ENCODE measurements at places on chromosomes 16 and 17. TPM values are rescaled to one million over a fixed set of nuclear protein-coding genes. Genes with fewer than 3 reads are reported as not detected.

Gene CLDN7
- total RNA-seq: not detected

GRCh38 chr17:53032861-53033271 is 789.9 kb upstream of the KIF2B start:
- DNase-seq: no peak

DNA sequence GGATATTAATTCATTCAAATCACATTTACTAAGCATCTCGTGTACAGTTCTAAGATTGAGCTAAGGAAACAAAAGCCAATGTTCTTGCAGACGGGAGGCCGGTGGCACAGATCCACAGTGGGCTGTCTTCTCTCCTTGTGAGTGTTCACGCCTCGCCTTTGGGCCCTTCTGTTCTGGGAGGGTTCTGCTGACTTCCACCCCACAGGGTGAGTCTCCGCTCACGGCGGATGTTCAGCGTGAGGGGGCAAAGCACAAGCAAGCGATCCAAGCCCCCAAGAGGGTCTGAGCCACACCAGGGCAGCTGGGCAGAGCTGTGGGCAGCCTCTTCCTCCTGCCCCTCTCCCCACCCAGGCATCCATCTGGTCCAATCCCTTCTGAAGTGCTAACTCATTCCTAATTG is 84.3 kb upstream of the DOC2B start:
- no peak for DNase-seq

- no peak for DNase-seq
Observed at GRCh38 chr16:84919269-84919668, 92.1 kb downstream of the ZDHHC7 start.

DNA sequence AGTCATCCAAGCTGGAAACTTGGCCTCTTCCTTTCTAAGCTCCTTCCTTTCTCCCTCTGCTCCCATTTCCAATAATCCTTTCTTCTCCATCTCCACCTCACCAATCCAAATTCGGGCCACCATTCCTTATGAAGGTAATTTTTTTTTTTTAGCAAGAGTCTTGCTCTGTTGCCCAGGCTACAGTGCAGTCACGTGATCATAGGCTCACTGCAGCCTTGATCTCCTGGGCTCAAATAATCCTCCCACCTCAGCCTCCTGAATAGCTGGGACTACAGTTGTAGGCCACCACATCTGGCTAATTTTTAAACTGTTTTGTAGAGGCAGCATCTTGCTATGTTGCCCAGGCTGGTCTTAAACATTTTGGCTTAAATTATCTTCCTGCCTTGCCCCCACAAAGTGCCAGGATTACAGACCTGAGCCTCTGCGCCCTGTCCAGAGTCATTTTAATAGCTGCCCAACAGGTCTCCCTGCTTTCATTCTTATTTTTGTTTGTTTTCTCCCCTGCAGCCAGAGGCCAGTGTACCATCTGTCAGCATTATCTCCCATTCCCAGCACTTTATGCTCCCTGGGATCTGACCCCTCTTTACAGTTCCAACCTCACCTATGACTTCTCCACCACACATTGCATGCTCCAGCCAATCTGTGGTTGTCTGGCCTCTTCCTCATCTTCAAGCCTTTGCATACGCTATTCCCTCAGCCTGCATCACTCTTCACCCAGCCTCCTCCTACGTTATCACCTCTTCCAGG is 2.3 kb upstream of the GP2 start:
- DNase-seq: no peak

GRCh38 chr16:10929853-10930754 is 12.2 kb downstream of the DEXI start:
- no peak for DNase-seq

- DNase-seq: no peak
Observed at GRCh38 chr17:80813318-80813717, 178.3 kb upstream of the CHMP6 start.

Gene IRX6
- 0.35 TPM for total RNA-seq

GRCh38 chr17:36824678-36825101 is 112.6 kb upstream of the LHX1 start:
- DNase-seq: no peak

Gene CHST5
- total RNA-seq: not detected

- DNase-seq: no peak
Observed at GRCh38 chr17:2089021-2089422, 34.1 kb downstream of the HIC1 start.

Measured in right atrium auricular region (tissue), 2 donors.